ENCODE measurements at places on chromosomes 5 and 9.

DNA sequence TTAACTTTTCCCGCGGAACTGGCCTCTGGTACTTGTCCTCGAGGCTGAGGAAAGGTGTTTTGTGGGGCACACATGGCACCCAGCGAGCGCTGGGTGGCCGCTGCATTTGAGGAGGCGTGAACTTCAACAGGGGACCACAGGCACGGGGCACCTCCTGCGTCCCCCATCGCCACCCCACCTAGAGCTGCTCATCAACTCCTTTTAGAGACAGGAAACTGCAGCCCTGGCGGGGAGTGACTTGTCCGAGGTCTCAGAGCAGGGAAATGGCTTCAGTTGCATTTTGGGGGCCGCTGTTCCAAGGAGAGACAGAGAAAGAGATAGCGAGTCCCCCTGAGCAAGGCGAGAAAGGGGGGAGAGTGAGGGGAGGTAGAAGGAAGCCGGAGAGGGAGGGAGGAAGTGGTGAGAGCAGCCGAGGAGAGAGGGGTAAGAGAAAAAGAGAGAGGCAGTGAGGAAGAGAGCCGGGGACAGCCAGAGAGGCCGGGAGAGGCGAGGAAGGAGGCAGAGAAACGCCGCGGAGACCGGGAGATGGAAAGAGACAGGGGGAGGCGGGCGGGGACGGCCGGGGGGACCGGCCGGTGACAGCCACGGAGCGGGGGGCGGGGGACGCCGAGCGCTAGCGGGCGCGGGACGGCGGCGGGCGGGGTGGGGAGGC lies 12.5 kb upstream of the LHX2 start:
- DNase-seq = no peak

DNA sequence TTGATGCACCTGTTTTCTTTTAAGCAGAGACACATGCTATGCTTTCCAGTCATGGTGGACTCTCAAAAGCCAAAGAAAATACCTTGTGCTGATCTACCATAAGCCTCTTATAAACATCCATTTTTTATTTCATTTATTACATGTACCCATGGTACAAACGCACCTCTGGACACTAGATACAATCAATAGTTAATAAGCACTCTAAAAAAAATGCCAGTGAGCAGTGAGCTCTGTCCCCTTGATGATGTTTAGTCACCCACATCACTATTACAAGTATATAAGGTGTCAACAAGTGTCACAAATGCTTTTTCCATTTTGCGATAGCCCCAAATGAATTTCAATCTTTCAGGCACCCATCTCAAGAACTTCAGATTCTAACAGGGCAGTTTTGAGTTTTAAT lies 5.9 kb downstream of the KLF4 start:
- no peak for DNase-seq

DNA sequence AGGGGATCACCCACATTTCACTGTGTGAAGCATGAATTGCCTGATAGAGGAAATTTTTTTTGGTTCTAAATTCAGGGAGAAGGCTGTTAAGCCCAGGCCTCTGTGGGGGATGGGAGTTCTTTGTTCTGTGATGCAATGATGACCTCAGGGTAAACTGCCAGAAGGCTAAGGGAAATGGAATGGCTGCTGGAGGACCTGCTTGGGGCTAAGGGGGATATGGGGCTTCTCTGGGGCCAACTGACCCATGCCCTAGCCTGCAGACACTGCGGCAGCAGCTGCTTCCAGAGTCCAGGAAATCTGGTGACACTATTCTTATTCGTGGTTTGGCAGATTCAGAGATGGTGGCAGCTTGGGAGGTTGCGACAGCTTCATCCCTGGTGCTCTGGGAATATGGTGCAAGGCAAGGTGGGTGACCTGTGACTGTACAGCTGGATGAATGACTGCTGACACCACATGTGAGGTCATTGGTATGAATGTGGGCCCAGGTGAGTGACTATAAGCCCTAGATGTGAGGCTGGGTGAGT lies 30.3 kb downstream of the VCP start:
- peak; percentile 26 for DNase-seq

GRCh38 chr5:171023508-171023907 lies 161.7 kb downstream of the RANBP17 start:
- DNase-seq = no peak

DNA sequence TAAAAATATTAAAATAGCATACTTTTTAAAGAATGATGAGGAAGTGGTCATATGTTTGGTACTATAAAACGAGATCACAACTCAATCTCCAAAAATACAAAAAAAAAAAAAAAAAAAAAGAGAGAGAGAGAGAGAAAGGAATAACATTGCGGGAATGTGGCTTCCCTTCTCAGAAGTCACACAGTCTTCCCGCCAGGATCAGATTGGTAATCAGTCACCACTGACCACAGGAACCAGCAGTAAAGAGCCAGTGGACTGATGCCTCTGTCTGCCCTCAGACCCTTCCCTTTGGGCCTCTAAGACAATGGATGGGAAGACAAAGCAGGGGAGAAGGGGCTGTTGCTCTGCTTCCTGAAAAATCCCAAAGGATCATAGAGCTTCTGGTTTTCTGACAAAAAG lies 104.9 kb downstream of the KLHL3 start:
- DNase-seq = no peak

- DNase-seq = no peak
Observed at GRCh38 chr5:150067405-150067960, 18.9 kb downstream of the CSF1R start.

DNA sequence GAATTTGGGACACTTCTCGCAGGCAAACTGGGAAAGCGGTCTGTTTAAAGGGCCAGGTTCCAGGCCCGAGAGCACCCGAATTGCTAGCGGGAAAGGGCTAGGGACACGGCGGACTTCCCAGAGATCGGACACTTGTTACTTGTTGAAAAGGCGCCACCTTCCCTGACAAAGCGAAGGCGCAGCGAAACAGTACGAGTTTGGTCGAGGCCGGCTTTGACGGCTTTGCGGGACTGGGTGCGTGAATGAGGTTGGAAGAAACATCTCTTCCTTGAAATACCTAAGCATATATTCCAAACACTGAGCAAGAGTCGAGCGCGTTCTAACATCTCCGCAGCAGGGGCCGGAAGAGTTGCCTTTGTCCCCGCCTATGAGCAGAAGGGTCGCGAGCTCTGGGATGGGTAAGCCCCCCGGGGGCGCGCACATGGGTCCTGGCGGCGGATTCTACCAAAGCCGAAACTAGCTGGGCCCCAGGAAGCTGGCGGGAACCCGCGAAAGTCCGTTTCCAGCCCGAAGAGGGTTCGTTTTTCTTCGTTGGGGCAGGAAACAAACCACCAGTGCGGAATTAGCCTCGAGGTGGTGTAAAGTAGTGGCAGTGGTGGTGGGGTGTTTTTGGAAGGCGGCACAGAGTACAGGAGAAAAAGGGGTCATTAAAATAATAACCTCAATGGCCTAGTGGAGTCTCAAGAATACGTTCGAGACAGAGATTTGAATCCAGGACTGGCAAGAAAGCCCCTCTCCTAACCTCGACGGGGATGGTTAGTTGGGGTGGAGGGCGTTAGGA lies 1.5 kb downstream of the GDNF start:
- DNase-seq = peak; percentile 68

All from fibroblast of skin of right biceps (primary cell).